ENCODE measurements at places on chromosomes 13 and 19.
A peak's percentile ranks its signal among the peaks of the same experiment; 100 is the strongest.

DNA sequence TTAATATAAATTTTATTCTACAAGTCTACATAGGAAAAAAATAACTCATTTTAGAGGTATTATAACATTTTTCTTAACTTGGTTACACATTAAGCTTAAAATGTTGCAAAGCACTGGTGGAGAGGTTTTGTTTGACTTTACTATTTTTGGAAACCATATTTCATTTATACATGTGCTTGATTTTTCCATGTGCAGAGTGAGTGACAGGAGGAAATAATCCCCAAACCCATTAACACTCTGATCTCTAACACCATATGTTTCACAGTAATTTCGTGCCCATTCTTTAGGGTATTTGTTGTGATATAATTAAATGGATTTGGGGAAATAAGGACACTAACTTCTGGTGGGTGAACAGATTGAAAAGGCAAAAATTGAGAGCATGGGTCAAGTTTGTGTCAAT is 2124.4 kb upstream of the PCDH20 start:
- no peak for DNase-seq

DNA sequence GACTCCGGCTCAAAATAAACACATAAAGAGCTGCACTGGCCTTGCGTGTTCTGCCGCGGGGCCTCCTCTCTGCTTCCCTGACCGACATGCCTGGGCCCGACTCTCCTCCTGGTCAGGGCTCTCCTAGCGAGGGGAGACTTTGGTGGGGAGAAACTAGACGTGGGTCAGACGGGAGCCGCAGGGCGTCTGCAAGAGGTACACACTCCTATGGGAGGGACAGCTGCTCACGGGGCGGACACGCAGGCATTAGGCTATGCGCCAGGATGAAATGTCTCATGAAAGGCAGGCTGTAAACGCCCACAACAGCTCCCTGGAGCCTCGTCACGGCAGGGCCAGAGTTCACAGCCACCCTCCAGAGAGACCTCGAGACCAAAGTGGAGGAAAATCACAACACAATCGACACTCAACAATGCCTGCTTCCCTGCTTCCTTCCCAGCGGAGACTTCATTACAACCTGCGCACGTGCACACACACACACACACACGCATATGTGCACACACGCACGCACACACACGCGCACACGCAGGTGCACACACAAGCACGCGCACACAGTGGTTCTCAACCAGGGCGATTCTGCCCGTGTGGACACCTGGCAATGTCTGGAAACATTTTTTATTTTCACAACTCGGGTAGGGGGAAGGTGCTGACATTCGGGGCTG is 5.8 kb downstream of the SLC39A3 start:
- DNase-seq: no peak

- DNase-seq: no peak
Measured at GRCh38 chr13:111874981-111875380, 192.0 kb upstream of the SOX1 start.

- no peak for DNase-seq
Measured at GRCh38 chr19:55492362-55492944, 4.2 kb downstream of the SSC5D start.

GRCh38 chr19:10544242-10544752 is 593 bp downstream of the ATG4D start:
- no peak for DNase-seq

DNA sequence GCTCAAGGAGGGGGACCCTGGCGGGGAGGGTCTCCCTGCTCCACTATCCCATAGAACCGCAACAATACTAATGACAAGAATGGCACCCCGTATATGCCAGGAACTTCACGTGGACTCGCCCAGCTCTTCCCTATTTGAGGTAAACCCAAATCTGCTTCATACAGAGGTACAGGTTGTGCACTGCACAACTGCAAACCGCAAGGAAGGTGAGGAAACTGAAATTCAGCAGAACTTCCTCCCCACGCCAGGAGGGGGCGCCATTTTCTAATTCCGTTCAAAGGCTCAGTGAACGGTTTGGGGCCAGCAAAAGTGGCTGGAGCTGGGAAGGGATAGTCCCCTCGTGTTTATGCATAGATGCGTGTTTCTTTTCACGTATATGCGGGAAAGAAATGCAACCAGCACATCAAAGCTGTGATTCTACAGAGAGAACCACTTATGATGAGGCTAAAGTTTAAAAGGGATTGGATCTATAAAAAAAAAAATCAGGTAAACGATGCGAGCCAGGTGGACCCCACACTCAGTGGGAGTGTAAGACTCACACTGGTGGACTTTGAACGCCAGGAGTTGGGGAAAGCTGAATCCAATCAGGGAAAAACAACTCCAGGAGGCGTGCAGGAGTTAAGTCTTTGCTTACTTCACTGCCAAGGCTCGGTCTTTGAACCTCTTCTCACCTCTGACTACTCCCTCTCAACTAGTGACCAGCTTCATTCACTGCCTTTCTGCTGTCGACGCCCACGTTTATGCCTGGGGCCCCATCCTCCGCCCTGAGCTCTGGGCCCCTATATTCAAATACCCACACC is 20.3 kb downstream of the C19orf81 start:
- peak; percentile 28 for DNase-seq

DNA sequence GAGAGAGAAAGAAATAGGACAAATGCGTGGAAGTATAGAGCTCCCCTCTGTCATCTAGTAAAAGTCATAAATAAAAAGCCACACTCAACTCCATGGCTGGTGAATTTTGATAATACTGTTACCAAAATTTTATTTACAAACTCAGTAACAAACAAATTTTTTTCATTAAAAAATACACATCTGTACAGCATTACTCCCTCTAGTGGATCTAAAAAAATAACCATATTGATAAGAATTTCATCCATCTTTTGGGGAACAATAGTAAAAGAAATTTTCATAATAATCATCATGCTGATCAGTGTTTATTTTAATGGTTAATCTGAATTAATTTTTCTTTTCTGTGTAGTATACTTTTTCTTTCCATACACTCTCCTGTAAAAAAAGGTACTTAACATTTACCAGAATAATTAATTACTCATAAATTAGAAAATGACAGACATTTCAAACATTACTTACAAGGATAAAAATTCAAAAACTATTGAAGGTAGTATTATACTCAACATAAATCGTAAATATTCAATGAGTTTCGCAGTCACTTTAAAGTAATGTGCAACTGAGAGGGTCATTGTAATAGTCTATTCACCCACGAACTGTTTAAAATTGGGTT is 173.5 kb upstream of the LSM14A start:
- DNase-seq: no peak

DNA sequence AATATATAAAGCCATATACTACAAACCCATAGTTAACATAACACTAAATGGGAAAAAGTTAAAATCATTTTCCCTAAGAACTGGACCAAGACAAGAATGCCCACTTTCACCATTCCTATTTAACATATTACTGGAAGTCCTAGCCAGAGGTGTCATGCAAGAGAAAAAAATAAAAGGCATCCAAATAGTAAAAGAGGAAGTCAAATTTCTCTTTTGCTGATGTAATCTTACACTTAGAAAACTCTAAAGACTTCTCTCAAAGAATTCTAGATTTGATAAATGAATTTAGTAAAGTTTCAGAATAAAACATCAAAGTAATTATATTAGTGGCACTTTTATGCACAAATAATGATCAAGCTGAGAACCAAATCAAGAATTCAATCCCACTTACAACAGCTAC is 678.9 kb upstream of the SLITRK5 start:
- DNase-seq: no peak

- no peak for DNase-seq
Measured at GRCh38 chr13:51006067-51006845, 96.7 kb downstream of the RNASEH2B start.

DNA sequence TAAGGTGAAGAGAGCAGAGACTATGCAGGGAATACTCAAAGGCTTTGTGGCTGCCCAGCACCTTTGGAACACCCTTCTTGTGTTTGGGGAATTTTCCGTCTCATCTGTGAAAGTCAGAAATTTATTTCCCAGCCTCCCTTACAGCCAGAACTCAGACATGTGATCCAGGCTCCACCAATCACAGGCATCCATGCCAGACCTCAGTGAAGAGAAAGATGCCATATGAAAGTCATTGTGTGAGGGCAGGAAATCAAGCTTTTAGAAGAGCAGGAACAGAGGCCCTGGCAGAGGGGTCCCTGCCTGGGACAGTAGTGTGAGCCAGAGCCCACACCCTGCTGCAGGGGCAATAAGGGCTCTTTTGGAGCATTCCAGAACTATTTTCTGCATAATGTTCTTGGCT is 12.1 kb downstream of the CCDC70 start:
- DNase-seq: no peak

DNA sequence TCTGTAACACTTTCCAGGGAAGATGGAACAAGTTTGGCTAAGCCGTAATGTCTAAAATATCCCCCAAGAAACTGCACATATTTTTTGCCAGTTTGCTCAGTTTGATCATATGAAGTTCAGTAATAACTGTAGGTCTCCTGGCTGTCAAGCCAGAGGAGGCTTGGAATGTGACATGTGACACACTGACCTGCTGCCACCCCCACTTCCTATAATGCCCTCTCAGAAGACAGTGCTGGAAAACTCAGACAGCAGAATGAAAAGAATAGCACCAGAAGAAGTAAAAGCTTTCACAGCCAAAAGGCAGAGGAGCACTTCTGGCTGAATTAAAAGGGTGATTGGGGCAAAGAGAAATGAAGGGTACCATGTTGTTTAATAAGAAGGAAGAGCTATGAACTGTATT is 67.4 kb upstream of the UBAC2 start:
- DNase-seq: no peak

- no peak for DNase-seq
Measured at GRCh38 chr13:90757127-90757680, 590.3 kb upstream of the MIR17HG start.

GRCh38 chr19:48321372-48321621 is 4.1 kb upstream of the EMP3 start:
- DNase-seq: peak; percentile 94

DNA sequence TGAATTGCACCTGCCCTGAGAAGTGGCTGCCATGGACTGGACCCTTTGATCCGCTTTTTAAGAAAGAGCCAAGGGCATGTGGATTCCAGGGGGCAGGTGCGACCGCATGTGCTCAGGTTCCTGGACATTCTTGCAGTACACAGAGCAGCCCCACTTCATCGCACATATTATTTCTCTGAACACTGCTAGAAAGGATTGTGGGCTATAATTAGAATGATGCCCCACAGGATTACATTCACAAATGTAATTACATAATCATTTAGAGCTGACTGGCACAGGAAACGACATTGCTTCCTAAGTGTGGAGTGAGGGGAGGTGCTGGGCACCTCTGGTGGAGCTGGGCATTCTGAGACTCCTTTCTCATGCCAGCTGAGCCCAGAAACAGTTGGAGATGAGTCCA is 37.5 kb upstream of the VSTM2B start:
- DNase-seq: no peak

DNA sequence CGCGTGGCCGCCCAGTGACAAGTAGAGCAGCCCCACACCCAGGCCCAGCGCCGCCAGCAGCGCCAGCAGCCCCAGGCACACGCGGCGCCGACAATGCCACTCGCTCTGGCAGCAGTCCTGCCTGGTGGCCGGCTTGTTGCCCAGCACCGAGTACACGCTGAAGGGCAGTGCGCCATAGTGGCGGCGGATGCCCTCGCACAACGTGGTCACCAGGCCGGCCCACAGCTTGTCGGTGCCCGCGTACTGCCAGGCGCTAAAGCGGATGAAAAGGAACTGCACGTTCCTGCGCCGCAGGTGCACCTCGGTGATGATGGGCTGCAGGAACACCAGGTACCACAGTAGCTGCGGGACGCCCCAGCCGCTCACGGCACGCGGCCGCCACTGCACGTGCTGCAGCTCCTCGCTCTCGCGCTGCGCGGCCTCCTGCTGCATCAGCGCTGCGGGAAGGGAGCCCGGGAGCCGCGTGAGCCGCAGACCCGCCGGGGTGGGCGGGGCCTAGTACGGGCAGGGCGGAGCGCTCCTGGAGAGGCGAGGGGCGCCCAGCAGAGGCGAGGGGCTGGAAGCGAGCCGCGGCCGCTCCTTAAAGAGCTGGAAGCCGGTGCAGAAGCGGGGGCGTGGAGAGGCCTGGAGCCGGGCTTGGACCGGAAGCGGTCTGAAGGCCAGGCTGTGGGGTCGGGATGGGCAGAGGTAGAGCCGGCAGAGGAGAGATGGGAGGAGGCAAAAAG is 7.3 kb downstream of the NKPD1 start:
- peak; percentile 28 for DNase-seq

DNA sequence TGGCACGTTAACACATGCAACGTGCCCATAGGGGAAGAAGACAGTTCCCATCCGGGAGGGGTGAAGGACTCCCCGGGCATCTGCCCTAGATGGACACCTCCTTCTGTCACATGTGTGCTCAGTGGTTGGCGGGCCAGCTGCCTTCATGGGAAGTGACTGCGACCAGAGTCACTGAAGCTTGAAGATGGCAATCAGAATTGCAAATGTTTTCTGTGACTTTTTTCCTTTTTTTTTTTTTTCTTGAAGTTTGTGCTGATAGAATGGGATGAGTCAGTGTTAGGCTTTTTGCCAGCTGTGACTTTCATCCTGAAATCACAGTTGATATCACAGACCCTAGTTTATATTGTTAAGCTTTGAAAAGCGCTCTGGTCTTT is 109.2 kb upstream of the MCF2L start:
- DNase-seq: no peak

- DNase-seq: no peak
Measured at GRCh38 chr13:40596484-40596883, 70.0 kb downstream of the FOXO1 start.

DNA sequence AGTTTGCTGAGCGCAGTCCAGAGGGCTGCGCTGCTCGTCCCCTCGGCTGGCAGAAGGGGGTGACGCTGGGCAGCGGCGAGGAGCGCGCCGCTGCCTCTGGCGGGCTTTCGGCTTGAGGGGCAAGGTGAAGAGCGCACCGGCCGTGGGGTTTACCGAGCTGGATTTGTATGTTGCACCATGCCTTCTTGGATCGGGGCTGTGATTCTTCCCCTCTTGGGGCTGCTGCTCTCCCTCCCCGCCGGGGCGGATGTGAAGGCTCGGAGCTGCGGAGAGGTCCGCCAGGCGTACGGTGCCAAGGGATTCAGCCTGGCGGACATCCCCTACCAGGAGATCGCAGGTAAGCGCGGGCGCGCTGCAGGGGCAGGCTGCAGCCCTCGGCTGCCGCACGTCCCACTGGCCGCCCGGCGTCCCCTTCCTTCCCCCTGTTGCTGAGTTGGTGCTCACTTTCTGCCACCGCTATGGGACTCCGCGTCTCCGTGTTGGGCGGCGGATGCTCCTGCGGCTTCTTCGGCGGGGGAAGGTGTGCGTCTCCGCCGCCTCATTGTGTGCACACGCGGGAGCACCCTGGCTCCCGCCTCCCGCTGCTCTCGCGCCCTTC is 772 bp downstream of the GPC6 start:
- DNase-seq: no peak

GRCh38 chr13:33761740-33762139 is 56.2 kb upstream of the RFC3 start:
- no peak for DNase-seq

Measured in stimulated activated CD4-positive, alpha-beta T cell treated with anti-CD3 and anti-CD28 coated beads, Interleukin-12 subunit alpha, Interleukin-12 subunit beta, amount 100 ng/mL, for 4 hours (primary cell).